ENCODE measurements at places on chromosomes 5 and 9.

- DNase-seq, result no peak
Observed at GRCh38 chr5:83313436-83313835, 158.1 kb upstream of the VCAN start.

DNA sequence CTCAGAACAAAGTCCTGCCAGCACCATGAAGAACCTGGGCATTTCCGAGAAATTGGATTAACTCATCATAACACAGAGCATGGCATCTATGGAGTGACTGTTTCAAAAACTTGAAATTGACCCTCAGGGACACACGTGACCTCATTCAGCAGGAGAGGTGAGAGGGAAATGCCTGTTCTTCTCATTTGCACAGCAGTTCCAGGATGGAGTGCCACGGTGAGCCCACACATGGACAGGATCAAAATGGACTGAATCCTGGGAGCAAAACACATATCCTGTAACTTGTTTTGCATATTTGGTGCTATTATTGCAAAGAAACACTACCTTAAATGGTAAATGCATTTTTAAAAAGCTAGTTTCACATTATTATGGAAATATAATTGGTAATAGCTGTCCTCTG lies 256.1 kb upstream of the IRX2 start:
- DNase-seq, result no peak

DNA sequence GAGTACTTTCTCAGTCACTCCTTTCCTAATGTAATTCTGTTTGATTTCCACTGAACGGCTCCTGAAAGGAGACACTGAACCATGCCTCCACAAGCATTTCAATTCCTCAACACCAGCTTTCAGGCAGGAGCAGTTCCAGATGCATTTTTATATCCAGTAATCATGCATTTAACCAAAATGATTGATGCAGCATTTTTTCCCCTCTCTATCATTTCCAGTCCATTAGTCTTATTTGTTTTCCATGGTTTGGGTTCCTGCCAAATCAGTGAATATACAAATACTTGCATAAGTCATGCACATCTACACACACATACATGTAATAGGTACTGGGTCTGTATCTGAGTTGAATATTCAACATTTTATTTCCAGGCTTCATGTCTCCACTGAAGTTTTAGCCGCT lies 122.7 kb downstream of the GRIA1 start:
- DNase-seq, result no peak

GRCh38 chr5:78647351-78647818 lies 1.2 kb downstream of the LHFPL2 start:
- DNase-seq, result peak; percentile 61

- DNase-seq, result peak; percentile 69
Observed at GRCh38 chr5:178839319-178839704, 20.4 kb upstream of the ZNF354B start.

- no peak for DNase-seq
Observed at GRCh38 chr5:56281489-56282165, 48.5 kb upstream of the ANKRD55 start.

DNA sequence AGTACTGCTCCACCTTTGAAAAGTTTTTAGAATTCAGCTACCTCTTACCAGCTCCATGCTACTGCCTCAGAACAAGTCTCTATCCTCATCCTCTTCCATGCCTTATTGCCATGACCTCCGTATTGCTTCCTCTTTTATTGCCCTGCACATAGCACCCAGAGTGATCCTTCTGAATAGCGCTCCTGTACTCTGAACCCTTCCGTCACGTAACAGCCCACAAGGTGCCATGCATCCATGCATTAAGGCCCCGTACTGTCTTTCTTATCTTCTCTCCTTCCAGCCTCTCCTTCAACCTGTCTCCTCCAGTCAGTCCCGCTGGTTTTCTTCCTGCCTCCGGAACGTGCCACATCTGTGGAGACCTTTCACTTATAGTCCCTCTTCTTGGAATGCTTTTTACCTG lies 273.3 kb upstream of the SEMA6A start:
- DNase-seq, result no peak

DNA sequence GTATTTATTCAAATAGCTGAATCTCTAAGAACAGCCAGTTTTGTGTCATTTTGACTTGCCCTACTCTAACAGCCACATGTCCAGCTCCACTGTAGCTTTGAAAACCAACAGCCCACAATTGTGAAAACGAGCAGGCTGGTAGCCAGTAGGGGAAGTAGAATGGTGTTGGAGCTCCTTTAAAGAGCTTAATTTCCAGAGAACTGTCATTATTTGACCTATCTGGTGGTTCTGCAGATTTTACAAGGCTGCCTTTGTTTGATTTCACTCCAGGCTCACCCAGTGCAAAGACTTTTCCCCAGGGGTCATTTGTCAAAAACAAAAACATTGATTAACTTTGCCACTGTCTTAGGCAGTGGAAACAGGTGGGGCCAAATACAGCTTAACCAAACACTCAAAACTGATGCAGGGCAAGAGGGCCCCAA lies 3.2 kb upstream of the PJA2 start:
- DNase-seq, result no peak

GRCh38 chr5:35815089-35815936 lies 41.4 kb upstream of the IL7R start:
- no peak for DNase-seq

DNA sequence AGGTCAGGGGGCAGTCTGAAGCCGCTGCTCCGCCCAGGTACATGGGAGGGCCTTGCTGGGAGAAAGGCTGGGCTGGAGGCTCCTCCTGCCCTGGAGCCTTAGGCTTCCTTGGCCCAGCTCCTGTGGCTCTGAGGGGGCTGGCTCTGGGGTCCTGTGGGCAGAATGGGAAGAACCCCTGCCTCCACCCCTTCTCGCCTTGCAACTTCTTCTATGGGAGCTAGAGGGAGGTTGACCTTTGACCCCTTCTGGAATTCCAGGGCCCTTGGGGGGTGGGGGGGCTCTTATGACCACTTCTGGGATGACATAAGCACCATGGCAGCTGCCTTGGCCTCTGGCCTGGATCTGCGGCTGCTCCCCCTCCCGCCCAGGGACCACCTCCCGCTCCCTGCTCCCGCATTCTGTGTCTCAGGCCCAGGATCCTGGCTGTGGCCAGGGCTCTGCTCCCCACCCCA lies 32.2 kb downstream of the IER5L start:
- peak; percentile 83 for DNase-seq

GRCh38 chr9:134293611-134294152 lies 32.6 kb upstream of the RXRA start:
- DNase-seq, result peak; percentile 67

DNA sequence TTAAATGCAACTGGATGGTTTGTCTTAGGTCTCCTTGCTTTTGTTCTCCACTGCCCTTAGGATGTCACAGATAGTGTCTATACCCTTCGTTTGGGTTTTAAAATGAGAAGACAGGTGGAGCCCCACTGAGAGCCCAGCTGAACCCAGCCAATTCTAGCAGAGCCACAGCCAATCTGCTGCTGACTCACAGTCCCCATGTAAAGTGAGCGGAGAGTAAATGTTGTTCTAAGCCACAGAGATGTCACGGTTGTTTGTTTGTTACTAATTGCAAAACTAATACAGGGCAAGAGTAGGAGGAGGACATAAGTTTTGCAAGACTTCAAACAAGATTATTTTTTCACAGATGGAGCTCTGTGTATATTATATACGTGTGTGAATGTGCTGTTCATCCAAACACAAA lies 50.5 kb upstream of the AGXT2 start:
- DNase-seq, result no peak

DNA sequence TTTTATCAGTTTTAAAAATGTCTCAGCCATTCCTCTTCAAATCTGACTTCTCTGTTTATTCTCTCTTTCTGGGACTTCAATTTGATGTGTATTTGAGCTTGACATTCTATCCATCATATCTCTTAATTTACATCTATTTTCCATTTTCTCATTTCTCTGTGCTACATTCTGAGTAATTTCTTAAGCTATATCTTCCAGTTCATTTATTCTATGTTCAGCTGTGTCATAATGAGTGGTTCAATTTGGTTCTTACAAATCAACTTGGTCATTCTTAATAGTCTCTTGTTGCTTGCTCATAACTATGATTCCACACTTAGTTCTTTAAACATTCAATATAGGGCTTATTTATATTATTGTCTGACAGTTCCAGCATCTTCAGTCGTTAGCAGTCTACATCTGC lies 16.9 kb downstream of the CKMT2 start:
- no peak for DNase-seq

DNA sequence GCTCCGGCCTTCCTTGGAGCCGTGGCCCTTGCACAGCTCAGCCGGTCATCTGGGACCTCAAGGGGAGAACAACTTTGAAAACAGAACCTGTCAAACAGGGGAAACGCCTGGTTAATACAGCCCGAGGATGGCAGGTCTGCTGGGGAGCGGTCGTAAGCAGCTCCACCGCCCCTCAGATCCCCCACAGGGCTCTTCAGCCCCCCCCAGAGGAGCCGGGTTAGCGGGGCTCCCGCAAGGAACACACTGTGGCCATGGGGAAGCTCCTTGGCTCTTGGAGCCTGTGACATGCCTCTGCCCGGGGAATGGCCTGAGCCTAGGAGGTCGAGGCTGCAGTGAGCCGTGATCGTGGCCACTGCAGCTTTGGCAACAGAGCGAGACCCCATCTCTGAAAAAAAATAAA lies 6.8 kb downstream of the TMEM250 start:
- no peak for DNase-seq

DNA sequence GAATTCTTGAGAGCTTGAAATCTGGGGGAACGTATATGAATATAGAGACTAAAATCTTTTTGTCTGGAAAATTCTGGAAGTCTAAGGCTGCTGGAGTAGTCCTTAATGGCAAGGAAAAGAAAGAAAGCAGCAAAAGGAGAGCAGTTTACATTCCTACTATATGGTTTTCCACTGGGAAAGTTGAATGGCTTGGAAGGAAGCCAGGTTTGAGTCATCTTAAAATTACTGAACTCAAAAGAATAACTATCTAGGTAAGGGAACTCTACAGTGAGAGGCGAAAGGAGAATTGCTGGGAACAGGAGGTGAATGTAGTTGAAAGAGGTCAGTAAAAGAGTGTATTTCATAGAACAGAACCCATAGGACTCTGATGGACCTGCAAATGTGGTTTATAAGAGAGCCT lies 258.1 kb upstream of the EDIL3 start:
- no peak for DNase-seq

- DNase-seq, result no peak
Observed at GRCh38 chr9:81776834-81777233, 87.5 kb upstream of the TLE1 start.

DNA sequence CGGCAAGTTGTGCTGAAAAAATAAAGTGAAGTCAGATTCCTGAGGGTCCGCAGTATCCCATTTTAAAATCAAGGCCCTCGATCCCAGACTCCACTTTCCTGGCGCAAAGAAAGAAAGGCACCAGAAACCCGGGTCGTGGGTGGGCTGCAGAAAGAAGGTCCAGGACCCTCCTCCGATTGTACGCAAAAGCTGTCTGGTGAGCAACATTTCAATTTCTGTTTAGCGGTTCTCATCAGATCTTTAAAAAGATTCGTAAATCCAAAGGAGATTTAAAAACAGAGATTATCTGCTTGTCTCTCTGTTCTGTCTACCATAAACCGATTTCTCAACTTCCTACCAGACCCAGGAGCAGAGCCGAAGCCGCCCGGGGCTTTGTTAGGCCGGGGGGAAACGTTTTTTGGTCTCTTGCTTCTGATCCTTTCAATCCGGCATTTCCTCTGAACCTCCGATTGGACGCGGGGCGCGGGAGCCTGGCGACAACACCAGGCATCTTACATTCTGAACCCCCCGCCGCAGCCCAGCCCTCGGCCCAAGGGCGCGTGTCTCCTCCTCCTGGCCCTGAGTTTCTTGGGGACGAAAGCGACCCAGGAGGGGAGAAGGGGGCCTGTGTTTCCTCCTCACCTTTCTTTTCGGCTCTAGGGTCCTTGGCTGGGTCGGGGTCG lies 746 bp downstream of the NKX2-5 start:
- DNase-seq, result no peak

DNA sequence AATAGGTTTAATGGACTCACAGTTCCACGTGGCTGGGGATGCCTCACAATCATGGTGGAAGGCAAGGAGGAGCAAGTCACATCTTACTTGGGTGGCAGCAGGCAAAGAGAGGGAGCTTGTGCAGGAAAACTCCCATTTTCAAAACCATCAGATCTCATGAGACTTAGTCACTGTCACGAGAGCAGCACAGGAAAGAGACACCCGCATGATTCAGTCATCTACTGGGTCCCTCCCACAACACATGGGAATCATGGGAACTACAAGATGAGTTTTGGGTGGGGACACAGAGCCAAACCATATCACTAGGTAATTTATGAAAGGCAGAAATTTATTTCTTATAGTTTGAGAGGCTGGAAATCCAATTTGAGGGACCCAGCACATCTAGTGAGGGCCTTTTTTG lies 40.0 kb downstream of the MTREX start:
- DNase-seq, result no peak

DNA sequence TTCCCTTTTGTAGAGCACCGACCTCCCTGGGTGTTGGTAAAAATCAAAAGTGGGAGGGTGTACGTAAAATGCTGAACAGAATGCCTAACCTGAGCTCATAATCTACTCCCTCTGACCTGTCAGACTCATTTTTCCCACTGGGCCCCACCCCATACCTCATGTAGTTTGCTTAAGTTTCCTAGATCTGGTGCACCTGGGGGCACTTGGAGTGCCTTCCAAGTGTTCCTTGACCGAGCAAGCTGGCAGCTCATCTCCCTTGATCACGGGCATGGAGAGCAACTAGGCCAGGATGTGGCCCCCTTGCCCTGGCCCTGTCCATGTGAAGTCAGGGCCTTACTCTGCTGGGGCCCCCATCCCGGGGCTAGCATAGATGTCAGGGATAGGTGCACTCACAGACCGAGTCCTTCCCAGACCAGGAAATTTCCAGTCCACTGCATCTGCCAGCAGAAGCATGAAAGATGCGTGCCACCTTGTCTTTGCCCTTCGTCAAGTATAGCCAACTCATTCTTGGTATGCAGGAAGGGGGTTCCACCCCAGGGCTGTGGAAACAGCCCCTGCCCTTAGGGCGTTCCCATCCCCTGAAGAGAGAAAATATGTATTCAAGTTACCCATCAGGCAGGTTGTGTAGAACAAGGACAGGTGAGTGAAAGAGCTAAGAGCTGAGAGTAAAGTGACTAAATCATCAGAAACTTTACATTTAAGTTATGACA lies 41.9 kb downstream of the SLC22A5 start:
- no peak for DNase-seq

- DNase-seq, result no peak
Observed at GRCh38 chr9:123131258-123131657, 97.8 kb downstream of the GPR21 start.

DNA sequence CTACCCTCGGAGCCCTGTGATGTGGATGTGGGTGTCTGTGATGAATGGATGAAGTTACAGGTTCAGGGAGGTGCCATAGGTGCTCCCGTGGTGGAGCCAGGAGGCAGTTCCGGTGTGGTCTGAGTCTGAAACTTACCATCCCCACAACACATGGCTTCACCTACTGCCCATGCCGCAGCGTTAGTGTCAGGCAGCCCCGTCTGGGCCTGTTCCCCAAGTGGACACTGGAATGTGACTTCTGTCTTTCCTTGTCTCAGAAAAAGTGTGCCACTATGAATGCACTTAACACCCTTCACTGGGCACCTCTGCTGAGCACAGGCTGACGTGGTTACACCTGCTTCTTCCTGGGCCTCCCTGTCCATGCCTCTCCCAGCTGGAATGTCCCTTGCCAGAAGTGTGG lies 8.6 kb downstream of the ANKRD33B start:
- DNase-seq, result no peak

All from lung (tissue), 17 donors.